HEK293T (cell line): ENCODE measurements at places on chromosomes 4 and X.

DNA sequence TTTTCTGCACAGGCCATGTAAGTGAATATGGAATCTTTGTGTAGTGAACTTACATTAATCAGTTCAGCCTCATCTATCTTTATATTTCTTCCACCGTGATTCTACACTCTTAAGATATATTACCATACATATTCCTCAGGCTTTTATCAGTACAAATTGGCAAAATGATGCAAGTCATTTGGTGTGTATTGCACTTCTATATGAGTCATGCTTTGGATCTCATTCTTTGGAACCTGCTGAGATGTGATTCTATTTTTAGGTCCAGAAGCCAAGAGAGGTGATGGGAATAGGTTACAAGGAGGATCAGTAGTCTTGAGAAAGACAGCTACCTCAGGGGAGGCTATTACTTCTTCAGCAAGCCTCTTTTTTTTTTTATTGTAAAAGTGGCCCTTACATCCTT, 204.4 kb downstream of the ZNF330 start:
- DNase-seq: no peak

- no peak for DNase-seq
Observed at GRCh38 chr4:83272900-83273299, 11.7 kb downstream of the COQ2 start.

- DNase-seq: no peak
Observed at GRCh38 chr4:114649908-114650307, 51.3 kb downstream of the UGT8 start.

DNA sequence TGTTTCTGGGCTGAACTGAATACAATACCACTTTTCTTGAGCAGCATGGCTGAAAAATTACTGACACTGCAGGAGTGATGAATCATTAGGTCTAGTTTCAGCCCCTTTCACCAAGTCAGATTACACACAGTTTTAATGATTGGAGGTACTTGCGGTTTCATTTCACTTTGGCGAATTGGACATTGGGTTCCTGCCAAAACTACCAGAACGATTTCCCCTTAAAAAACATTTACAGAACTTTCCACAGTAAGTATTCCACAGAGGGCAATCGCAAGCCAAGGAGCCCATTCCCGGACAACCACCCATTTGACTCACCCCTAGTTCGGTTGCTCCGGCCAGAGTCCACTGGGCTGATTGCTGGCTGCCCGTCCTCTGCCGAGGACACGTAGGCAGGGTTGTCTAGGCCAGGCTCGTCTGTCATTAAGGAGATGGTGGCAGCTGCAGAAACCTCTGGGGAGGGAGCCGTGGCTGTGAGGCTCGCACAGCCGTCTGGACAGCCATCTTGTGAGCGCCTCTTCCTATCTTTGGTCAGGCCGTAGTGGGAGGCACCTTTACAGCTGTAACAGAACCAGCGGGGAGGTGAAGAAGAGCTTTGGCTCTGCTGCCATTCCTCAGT, 83.5 kb downstream of the LNX1 start:
- DNase-seq: no peak

- no peak for DNase-seq
Observed at GRCh38 chr4:98501383-98501782, 157.0 kb downstream of the TSPAN5 start.

GRCh38 chr4:185054272-185054671, 36.0 kb downstream of the HELT start:
- no peak for DNase-seq

DNA sequence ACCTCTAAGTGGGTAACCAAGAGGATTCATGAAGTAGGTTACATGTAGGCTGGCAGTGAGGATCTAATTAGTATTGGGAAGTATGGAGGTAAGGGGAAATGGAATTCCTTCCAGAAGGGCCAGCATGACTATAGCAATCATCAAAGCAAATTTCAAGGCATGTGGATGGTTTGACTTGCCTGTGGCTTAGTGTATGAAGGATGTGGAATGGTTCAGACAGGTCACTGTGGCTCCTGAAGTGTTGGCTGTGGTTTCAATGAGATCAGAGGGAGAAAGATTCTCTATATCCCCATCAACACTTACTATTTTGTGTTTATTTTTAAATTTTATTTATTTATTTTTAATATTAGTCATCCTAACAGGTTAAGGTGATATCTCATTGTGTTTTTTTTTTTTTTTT, 121.6 kb upstream of the TBC1D9 start:
- DNase-seq: no peak

GRCh38 chr4:110869862-110870572, 247.1 kb upstream of the PITX2 start:
- no peak for DNase-seq

- no peak for DNase-seq
Observed at GRCh38 chr4:101540336-101540735, 193.0 kb upstream of the PPP3CA start.

DNA sequence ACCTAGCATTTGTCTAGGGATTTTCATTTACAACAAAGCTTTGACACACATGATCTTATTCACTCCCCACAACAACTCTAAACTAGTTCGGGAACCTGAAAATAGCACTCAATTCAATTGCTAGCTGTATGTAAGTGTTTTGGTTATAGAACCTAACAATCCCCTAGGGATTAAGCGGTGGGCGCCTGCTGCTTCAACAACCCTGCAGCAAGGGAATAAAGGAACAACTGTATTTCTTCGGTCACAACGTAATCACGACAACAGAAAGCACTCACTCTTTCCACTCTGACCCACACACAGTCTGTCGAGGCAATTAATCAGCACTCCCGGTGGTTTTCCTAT, 674 bp upstream of the DIAPH2 start:
- DNase-seq: peak; percentile 10

GRCh38 chr4:8558080-8558960, 21.9 kb upstream of the GPR78 start:
- no peak for DNase-seq
